ENCODE measurements at places on chromosomes 2 and 18.

DNA sequence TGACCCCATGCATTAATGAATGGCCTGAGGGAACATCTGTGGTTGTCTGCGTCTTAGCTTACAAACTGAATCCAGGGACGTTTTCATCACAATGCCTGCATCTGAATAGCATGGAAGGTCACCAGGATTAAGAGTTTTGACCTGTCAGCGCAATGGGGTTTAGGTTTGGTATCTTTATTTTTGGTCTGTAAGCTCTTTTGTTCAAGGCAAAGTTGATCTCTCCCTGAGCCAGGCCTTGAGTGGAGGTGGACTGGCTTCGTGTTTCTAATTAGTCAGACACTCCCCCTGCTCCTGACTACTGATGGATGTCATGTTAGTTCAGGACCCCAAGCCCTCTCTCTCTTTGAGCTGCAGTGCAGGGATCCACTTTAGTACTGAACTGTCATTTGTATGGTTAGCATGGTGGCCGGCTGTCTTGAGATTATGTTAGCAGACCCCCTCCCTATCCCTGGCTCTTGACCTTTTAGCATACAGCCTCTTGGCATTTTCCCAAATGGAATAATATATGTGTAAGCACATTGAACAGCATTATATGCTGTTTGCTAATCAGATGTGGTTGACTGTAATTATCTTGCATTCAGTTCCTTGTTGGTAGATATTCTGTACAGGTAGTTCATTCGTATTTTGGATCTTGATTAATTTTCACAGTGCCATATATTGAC is 59.2 kb downstream of the LYPD6 start:
- DNase-seq: no peak

DNA sequence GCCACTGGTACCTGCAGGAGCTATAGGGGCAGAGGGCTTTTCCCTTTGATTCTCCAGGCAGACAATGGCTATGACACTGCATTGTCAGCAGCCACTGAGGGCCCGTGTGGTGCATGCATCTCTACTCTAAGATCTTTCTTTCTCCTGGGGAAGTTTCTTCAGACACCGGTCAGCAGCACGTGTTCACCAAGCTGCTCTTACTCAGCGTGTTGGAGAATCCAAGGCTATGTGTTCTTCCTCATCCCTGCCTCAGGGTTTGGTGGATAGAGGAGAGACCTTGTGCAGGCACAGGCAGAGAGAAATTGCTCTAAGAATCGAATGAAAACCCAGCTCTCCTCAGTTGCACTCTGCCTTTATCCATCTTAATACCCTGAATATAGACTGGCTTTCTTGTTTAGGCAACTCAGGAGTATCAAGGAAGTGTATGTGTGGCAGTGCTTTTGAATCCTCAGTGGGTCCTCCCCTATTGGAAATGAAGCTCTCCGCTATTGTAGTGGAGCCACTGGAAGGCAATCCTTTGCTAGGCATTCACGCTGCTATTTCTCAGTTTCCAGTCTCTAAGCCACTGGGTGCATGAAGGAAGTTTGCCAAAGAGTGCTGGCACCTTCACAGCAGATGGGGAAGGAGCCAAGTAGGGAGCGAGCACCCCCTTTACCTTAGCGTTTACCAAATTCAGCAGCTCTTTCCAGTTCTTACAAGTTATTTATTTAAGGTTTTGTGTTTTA is 86.9 kb upstream of the EML6 start:
- DNase-seq: no peak

GRCh38 chr2:55459279-55459678 is 39.6 kb upstream of the CCDC88A start:
- DNase-seq: no peak

GRCh38 chr2:99779276-99779675 is 289.5 kb upstream of the REV1 start:
- DNase-seq: no peak

Data from NCI-H1930 (cell line).